Panc1 (cell line): ENCODE measurements at places on chromosomes 16 and 17.

DNA sequence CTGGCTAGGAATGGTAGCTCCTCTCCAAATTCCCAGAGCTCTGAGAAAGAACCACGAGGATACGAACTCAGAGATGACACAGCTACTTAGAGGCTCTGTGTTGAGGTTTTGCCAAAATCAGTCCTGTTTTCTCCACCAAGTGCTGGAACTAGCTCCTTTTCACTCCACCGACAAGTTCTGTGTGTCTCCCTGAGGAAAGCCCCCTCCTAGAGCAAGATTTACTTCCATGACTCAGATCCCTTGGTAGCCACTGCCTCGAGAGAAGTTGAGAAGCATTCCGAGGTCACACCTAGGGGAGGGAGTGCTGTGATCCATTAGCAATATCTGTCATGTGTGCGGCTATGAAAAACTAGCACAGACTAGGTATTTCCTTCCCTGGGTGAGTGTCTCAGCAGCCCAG, 30.6 kb downstream of the IL21R start:
- no peak for DNase-seq

DNA sequence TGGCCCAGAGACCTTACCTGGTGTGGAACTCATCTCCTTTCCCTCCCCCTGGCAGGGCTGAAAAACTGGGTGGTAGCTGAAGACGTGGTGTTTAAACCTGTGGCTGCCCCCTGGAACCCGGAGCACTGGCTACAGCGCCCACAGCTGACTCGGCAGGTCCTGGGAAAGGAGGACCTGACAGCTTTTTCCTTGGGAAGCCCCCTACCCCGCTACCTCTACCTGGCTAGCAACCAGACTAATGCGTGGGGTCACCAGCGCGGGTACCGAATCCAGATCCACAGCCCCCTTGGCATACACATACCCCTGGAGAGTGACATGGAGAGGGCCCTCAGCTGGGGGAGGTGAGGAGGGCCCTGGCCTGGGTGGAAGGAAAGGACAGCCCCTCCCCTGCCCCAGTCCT, 2.0 kb upstream of the AOC3 start:
- no peak for DNase-seq

DNA sequence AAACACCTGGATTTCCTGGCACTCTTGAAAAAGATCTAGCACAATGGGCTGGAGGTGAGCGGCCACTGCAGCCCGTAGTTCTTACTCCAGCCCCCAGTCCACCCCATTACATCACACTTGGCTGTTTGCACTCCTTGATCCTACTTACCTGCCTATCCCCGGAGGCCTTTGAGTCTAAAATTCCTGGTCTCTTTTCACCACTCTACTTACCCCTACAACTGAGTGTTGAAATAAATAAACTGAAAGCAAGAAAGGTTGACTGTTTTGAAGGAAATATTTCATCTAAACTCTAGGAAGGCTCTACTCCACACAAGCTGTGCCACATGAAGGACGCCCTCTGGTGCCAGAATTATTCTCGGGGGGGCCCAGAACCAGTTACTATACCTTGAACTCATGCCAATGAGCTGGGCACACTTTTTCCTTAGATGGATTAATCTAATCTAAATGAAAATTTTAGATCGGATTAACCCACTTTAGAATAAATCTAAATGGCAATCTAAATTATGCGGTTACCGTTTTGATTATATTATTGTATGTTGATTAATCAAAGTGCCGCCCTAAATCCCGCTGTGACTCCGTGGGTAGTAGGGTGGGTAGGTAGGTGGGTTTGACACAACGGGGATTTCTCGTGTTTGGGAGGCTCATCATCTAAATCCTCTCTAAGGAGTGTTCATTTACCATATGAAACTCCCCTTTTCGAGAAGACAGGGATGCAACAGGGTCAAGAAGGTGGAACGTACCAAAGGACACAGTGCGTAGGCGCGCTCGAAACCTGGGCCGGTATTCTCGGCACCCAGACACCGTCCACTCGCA, 651 bp upstream of the EIF1 start:
- DNase-seq = no peak

DNA sequence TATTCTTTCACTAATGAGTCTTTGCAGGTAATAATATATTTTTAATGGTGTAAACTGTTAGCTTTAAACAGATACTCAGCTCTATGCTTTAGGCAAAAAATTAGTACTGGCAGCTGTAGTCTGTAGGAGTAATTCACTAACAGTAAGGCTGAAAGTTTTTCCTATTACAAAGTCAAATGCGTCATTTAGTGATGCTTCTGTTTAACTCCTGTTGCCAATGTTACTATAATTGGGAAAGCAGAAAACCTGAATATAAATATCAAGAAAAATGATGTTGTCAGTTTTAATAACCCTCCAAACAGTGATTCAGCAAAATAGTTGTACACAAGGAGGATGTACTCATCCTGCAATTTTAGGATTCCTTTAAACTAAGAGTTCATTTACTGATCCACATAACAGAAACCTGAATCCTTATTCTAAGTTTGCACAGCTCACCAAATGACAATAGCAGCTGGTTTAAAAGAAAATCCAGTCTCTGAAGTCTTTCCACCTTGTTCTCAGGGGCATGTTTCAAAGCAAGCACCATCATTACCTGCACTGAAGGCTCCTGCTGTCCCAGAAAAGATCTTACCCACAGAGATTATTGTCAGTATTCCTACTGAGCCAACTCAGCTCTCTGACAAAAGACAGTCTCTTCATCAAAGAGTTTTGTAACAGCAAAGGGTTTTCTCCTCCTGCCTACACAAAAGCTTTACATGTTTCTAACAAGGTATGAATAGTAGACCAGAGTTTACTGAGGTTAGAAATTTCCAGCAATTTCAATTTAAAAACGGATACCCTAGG, 4.2 kb downstream of the CDR2 start:
- no peak for DNase-seq

- DNase-seq = no peak
Measured at GRCh38 chr16:2475413-2476344, 752 bp downstream of the TBC1D24 start.

GRCh38 chr17:81710514-81711308, 1.4 kb upstream of the SLC25A10 start:
- no peak for DNase-seq

- DNase-seq = no peak
Measured at GRCh38 chr17:48910370-48910769, 2.2 kb downstream of the UBE2Z start.

DNA sequence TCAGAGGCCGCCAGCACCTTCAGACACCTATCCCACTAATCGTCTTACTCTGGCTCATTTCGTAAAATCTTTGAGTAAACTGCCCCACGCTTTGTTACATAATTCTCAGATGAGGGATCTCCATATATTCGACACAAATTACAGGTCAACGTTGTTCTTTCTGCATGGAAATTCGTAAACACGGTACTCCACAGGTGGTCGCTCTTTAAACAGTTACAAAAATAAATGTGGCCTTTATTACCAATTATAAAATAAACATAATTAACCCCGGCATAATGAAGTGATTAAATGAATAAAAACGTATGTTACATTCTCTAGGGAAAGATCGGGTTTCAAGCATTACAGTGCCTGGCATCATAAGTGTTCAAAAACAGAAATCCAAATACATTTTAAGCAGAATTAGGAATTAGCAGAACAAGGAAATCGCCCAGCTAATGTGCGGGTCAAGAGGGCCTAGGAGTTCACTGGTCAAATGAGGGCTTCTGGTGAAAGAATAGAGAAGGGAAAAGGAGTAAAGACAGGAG, 943 bp upstream of the PIP4K2B start:
- no peak for DNase-seq

GRCh38 chr17:6040504-6040903, 29.7 kb upstream of the WSCD1 start:
- DNase-seq = no peak

GRCh38 chr17:41992576-41992975, 24.7 kb downstream of the DNAJC7 start:
- no peak for DNase-seq

DNA sequence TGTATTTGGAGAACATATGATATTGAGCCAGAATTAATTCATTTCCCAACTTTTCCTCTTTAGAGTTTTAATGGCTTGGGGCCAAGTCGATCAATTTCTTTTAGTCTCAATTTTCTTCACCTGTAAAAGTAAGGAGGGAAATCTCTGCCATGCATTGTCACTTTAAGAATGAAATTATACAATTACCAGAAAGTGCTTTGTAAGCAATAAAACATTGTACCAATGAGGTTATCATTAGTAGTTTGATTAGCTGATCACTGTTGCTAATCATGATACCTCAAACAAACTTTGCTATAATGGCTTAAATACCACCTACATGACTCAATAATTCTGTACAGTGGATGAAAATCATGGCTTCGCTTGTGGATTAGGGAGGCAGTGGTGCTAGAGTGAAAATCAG, 1525.8 kb upstream of the GOT2 start:
- DNase-seq = no peak

GRCh38 chr16:17053536-17054160, 417.1 kb downstream of the XYLT1 start:
- no peak for DNase-seq

- DNase-seq = peak; percentile 20
Measured at GRCh38 chr17:80720610-80721577, 176.3 kb downstream of the RPTOR start.
